Astrocyte of the spinal cord (primary cell): ENCODE measurements at places on chromosomes 3 and 15.

- DNase-seq, result no peak
Measured at GRCh38 chr3:45966371-45966791, 23.1 kb downstream of the CXCR6 start.

GRCh38 chr3:77191640-77192039, 151.7 kb downstream of the ROBO2 start:
- DNase-seq, result no peak

GRCh38 chr3:47034868-47035489, 55.5 kb downstream of the NBEAL2 start:
- no peak for DNase-seq

- DNase-seq, result no peak
Measured at GRCh38 chr3:196948442-196949284, 6.3 kb upstream of the NCBP2 start.

DNA sequence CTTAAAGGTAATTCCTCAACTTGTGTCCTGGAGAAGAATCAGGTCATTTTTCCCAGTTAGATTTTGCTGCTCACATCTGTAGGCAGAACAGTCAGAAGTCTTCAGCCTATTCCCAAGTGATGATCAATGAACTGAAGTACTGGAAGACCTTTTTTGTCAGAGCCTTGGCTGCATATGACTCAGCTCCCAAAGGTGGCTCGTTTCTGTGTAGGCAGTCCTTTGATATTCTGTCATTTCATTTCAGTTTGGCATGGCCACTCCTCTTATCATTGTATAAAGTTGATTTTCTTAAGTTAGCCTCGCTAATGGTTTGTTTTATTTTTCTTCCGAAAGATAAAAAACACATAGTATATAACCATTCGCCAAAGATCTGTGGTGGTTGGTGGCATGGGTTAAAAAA, 90.7 kb downstream of the KLHL25 start:
- no peak for DNase-seq

- DNase-seq, result no peak
Measured at GRCh38 chr3:194691481-194692283, 6.0 kb downstream of the FAM43A start.

DNA sequence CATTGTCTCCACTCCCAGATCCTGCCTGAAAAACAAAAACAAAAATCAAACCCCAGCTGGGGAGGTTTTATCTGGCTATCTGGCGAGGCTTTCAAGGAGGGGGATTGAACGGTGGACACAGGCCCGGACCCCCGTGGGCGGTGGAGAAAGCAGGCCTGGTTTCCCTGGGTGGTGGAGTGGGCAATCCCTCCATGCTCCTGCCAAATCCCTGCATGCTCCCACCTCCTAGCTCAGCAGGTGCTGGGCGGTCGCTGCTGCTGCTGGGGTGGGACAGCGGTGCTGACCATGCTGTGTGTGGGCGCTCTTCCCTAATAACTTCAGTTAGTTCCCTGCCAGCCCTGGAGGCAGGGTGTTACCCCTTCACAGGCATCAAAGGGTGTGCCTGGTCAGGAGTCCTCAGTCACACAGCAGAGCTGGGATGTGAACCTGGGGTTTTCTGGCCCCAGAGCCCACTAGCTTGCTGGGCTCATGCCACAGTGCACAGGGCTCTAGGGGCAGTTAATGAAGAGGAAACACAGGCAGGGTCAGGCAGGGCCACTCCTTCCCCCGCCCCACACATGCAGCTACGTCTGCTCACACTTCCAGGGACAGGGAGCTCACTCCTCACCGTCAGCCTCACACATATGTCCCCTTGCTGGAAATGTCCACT, 15.9 kb upstream of the PLXND1 start:
- no peak for DNase-seq

DNA sequence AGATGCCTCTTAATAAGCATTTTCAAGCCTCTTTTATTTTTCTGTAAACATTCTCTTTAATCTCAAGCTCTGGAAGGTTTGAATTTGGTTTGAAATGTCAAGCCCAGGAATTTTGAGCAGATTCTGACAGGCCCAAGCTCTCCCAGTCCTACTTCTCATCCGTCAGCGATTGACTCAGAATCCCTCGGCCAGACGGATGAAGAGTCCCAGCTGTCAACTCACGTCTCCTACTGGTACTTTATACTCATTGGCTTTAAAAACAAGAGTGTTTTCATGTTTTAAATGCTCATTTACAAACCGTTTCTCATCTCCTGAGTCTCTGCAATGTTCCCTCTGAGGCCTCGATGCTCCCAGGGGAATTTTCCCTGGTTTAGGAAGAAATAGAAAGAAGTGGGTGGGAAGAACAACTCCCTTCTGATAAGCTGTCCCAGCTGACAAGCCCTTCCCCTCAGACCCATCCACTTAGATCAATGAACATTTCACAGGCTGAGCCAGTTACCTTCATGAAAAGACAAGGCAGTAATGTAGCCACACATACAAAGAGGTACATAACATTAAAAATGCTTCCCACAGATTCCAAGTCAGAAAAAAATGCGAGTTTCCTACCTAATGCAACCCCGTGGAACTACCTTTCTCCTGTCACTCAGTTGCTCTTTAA, 478.2 kb upstream of the DPH6 start:
- DNase-seq, result no peak

DNA sequence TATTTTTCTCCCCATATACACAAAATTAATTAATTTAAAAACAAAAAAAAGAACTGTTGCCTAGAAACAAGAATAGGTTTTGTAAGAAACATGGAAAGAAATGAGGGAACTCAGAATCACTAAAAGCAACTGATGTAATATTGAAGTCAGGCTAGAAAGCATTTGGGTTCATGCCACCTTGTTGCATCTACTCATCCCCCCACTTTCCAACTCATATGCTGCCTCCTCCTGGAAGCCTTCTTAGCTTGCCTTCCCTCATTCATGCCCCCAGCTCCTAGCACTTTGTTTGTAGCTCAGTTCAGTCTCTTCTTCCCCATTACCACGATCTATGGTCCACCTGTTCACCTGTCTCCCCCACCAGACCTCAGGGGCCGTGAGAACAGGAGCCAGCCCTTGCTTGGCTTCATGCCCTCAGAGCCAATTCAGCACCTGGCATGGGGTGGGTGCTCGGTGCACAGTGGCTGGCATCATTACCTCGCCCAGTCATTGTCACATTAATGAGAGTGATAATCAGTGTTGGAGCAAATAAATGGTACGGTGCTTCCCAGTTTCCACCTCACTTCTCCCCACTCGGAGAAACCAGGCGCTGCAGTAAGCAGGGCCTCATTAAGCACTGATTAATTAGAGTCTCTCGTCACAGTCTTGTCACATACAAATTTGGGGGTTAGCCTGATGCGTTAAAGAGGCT, 62.4 kb upstream of the SLC6A1 start:
- DNase-seq, result no peak

GRCh38 chr3:21142949-21143348, 608.1 kb downstream of the ZNF385D start:
- DNase-seq, result no peak

GRCh38 chr3:78804251-78805037, 963.4 kb downstream of the ROBO1 start:
- DNase-seq, result peak; percentile 63

GRCh38 chr15:63835211-63835568, 1.4 kb upstream of the HERC1 start:
- DNase-seq, result no peak

DNA sequence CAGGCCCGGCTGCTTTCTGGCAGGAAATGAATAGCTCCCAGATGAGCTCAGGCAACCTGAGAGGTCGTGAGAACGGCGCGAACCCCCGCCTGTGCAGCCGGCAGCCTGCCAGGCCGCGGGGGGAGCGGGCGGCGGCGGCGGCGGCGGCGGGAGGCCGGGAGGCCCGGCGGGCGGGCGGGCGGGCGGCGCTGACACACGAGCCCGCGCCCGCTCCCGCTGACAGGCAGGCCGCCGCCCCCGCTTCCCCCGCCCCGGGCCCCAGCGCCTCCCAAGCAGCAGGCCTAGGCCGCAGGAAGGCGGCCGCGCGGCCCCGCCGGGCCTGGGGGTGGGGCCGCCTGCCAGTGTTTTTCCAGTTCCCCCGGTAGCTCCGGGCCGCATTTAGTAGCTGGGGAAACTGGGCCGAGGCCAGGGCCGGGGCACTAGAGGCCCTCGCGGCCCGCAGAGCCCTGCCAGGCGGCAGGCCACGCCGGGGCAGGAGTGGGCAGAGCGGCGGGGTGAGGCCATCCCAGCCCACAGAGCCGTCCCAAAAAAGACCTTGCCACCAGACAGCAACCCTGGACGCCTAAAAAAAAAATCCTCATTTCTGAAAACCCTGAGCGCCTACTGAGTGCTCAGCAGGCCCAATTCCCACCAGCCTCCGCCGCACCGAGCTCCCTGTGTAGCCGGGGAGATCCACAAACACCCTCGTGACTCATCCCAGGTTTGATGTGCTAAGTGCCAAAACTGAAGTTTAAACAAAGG, 5.6 kb downstream of the HES1 start:
- peak; percentile 96 for DNase-seq

DNA sequence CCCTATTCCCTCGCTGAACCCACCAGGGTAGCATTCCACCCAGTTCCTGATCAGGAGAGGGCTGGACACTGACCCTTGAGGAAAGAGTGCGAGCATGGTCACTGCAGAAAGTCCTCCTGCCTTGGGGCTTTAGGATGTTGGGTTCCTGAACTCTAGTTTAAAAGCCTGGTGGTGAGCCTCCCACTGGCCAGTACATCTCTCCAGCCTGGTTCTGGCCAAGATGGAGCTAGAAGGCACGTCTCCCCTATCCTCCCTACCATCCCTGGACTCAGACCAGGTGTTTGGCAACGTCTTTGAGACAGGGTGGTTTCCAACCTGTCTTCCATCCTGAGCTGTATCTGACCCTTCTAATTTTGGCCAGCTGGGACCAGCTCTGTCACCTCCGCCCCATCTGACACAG, 31.4 kb downstream of the NBEAL2 start:
- no peak for DNase-seq

- no peak for DNase-seq
Measured at GRCh38 chr3:70571696-70572095, 259.3 kb upstream of the MDFIC2 start.

DNA sequence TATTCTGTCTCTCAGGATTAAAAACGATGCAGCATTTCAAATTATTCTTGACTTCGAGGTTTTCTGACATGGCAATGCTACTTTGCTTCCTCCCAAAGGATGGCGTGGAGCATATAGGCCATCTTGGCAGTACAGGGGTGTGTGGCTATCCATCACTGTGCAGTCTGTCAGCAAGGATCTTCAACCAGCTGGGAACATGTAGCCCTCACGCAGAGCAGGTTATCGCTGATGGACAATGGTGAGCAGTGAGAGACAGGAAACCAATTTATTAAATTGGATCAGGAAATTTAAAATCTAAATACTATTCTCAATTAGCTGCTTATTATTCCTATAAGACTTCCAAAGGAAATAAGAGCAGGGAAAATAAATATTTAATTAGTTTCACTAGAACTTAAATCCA, 615.3 kb downstream of the OTOL1 start:
- no peak for DNase-seq

- DNase-seq, result no peak
Measured at GRCh38 chr3:127091376-127091775, 101.6 kb upstream of the PRR23E start.

DNA sequence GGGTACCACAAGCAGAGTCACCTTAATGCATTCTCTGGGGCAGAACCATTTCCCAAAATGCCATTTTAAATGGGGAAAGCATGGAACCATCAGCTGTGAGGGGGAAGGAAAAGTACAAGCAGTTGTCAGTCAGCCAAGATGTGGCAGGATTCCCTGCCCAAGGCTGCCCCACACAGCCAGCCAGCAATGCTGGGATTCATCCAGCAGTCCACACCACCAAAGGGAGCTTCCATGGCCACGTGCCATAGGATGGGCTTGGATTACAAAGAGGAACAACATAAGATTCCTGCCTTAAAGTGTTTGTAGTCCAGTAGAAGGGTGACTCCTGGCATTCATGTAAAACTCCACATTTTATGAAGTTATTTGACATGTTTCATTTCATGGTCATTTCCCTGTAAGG, 233.3 kb downstream of the SHOX2 start:
- no peak for DNase-seq

- DNase-seq, result no peak
Measured at GRCh38 chr15:33311312-33311971, 675 bp downstream of the RYR3 start.

GRCh38 chr3:94081884-94082283, 19.0 kb downstream of the NSUN3 start:
- DNase-seq, result no peak

- peak; percentile 77 for DNase-seq
Measured at GRCh38 chr3:111936191-111936841, 42.5 kb upstream of the ABHD10 start.

- peak; percentile 90 for DNase-seq
Measured at GRCh38 chr3:80190051-80190450, 422.3 kb upstream of the ROBO1 start.

DNA sequence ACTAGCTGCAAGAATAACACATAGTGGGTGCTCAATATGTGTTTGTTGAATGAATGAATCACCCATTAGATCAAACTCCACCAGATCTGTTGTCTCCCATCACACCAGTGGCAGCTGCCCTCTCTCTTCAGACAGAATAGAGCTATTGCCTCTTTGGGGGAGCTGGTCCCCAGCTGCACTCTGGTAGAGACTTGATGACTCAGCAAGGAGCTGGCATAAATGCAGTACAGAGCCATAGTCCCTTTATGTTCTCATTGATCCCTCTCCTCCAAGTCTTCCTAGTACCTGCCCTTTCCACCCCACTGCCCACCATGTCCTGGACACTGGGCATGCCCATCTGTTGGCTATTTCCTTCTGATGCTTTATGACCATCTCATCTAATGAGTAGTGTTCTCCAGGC, 361.9 kb downstream of the LRTM1 start:
- no peak for DNase-seq

- DNase-seq, result peak; percentile 66
Measured at GRCh38 chr15:78049691-78050440, 27.6 kb downstream of the TBC1D2B start.

DNA sequence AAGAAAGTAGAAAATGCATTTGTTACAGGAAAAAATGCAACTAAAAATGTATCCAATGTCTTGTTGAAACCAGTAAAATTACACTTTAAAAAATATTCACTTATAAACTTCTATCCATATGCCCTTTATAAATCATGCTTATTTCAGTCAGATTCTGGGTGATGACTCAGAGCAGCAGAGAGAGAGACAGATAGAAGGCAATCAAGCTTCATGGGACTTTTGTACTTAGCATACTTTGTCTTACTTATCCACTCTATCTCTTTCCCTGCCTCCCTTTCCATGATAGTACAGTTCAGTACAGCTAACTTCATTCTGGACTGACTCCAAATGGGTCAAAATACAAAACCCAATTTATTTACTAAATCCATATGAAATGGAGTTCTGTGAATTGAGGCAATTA, 1438.2 kb downstream of the ZPLD1 start:
- DNase-seq, result no peak

DNA sequence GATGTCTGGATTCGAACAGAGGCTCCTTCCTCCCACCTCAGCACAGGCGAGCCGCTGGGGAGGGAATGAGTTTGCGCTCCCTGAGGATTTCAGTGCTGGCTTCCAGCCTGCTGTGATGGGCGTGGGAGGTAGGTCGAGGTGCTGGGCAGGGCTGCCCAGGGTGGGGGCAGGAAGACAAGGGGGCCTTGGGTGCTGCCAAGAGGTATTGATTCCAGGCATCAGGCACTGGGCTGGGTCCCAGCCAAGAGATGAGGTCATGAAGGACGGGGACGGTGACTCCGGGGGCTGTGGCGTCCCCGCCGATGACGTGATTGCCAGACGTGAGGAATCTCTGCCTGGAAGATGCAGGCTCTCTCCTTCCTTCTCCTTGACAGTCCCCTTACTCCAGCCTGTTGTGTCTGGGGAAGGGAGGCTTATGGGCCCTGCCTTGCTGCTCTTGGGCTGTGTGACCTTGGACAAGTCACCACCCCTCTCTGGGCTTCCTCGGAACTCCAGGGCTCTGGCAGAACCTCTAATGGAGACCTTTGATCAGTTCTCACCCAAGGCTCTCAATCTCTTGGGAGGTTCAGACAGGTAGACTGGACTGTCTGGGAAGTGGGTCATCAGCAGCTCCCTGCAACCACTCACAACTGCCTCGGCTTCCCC, 116.8 kb downstream of the FBLN2 start:
- DNase-seq, result no peak
